ENCODE measurements at places on chromosomes 16 and 17.

DNA sequence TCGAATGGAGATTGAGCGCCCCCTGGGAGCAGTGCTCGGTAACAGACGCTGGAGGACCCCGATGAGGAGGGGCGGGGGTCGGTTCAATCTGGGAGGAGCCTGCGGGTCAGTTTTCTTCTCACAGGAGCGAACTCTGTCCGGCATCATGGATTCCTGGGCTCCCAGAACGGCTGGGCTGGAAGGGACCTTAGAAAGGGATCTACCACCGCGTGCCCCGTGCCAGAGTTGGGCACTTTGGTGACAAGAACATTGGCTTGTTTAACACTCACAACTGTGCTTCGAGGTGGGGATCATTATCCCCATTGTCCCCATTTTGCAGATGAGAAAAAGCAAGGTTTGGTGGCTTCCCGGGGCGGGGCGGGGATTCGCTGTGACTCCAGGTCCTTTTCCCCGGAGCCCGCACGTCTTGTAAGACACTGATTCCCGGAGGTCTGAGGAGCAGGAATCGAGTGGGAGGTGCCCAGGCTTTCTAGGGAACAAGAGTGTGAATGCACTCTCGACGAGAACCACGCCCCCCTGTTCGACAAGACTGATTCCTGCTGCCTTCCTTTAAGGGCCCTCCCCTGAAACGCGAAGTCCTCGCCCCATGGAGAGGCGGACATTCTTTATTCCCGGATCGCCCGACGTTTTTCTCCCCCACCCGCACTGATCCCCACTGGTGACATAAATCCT lies 1.5 kb upstream of the FBXL19 start:
- DNase-seq: peak; percentile 77

DNA sequence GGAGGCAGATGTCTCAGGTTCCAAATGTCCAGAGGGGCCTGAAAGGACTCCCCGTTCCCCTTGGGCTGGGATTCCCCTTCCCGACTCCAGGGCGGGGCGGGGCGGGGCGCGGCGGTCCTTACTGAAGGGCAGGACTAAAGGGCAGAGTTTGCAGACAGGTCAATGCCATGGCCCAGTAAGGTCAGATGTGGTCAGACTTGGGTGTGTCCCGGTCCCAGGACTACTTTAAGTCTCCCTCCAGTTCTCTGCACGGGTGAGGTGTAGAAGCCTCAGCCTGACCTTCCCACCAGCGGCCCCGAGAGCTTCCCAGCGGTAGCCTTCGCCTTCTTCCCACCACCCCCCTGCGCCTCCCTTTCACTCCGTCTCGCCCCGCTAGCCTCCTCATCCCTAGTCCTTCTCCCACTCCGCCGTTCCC lies 532 bp downstream of the KDM6B start:
- peak; percentile 41 for DNase-seq

GRCh38 chr17:1703063-1703462 lies 7.1 kb downstream of the TLCD2 start:
- no peak for DNase-seq

DNA sequence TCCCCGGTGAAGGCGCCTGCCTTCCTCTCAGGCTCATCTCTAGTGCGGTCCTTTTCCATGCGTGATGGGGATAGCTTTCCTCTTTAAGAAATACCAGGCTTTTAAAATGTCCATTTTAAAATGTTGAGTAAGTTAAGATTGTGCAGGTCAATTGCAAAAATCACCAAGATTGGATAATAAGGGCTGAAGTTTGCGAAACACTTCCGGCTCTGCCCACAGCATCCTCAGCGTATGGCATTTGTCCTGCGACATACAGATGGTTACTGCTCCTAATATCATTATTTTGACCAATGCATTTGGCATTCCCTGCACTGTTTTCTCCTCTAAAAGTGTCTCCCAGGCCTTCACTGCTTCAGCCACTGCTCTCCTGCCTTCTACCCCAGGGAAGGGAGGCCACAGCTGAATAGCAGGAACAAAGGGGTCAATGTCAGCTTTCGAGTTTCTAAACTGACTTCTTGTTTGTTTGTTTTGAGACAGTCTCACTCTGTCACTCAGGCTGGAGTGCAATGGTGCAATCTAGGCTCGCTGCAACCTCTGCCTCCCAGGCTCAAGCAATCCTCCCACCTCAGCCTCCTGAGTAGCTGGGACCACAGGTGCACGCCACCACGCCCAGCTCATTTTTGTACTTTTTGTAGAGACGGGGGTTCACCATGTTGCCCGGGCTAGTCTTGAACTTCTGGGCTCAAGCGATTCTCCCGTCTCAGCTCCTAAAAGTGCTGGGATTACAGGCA lies 91.9 kb downstream of the CRISPLD2 start:
- DNase-seq: no peak

GRCh38 chr16:12348733-12349704 lies 372.5 kb downstream of the SNX29 start:
- DNase-seq: no peak

DNA sequence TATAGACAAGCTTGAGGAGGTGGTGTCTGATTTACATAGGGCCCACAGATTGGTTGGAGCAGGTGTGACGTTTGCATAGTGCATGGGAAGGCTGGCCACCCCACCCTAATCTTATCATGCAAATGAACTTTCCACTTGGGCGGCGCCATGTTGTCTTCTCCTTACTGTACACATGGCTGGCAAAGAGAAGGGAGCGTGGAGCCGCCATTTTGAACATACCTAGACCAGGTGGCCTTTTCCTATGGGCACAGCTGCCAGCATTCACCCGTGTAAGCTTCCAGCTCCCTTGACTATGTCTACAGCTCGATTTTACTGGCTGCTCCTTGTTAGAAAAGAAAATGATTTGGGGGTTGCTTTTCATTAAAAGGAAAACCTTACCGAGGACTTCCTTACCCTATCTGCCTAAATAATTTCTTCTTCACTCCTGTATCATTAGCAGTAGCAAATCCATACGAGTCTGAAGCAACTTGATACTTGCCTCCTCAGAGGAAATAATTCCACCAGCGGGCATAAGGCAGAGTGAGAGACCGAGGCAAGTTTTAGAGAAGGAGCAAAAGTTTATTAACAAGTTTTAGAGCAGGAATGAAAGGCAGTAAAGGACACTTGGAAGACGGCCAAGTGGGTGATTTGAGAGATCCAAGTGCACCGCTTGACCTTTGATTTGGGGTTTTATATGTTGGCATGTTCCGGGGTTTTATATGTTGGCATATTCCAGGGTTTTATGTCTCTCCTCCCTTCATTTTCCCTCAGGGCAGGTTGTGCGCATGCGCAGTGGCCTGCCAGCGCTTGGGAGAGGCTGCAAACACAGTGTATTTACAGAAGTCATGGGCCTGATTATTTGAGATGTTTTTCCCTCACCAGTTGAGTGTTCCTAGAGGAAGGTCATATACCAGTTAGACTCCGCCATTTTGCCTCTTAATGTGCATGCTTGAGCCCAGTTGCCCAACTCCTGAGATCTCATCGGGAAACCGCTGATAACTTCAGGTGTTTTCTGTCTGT lies 65.7 kb downstream of the MARF1 start:
- no peak for DNase-seq

DNA sequence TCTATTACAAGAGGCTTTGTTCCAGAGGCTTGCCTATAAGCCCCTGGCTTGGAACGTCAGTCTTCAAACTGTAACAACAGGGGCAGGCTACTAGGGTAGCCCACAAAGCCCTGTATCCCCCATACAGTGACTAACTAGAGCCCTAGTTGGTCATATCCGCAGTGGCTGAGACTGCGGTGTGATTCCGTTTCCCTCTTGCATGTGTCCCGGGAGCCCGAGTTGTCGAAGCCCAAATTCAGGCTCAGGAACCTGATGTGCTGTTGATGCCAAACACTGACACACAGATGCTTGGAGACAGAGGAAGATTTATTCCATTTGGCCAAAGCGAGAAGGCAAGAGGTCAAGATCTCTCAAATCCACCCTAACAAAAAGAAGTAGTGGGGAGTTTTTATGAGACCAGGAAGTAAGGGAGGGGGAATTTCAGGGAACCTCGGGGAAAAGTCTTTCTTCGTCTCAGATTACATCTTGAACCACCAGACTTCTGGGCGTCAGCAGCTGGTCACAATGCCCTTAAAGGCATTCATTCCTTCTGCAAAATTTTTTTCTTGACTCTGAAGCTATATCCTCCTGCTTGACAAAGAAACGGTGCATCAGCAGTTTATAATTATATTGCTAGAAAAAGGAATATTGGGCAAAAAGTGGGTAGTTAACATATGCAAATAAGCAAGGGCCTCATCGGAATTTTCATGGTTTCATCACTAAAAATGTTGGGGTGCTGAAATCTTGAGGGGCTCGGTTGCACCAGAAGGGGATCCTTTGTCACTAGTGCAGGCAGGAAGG lies 879 bp downstream of the SLFN5 start:
- DNase-seq: peak; percentile 41

DNA sequence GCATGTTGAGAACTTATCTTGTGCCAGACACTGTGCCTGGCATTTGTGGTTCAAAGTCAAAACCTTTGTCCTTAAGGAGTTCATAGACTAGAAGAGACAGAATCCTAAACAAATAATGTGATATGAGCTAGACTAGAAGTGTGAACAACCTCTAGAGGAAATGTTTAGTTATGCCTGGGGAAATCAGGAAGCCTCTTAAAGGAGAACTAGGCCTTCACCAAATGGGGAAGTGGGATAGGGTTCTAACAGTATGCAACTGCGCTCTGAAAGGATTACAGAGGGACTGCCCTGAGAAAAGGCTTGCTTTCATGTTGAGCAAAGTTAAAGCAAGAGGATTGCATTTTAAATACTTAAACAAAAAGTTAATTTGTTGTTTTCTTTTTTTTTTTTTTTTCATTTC lies 4.9 kb downstream of the RUNDC1 start:
- no peak for DNase-seq

DNA sequence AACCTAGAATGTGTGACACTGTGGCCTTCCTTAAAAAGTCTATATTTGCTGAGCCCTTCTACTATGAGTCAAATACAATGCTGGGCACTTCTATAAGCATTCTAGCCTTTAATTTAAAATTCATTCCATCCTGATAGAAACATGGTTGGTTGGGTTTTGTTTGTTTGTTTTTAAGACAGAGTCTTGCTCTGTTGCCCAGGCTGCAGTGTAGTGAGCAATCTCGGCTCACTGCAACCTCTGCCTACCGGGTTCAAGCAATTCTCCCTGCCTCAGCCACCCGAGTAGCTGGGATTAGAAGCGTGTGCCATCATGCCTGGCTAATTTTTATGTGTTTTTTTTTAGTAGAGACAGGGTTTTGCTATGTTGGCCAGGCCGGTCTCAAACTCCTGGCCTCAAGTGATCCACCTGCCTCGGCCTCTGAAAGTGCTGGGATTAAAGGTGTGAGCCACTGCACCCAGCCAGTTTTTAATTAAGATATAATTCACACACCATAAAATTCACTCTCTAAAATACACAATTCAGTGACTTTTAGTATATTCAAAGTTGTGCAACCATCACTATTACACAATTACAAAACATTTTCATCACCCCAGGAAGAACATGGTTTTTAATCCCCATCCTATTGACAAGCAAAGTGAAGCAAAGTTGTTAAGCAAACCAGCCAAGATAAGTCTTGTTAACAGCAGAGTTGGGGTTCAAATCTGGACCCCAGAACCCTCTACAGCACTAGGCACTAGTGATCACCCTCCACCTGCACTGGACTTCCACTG lies 42.8 kb downstream of the CMTM4 start:
- DNase-seq: no peak

DNA sequence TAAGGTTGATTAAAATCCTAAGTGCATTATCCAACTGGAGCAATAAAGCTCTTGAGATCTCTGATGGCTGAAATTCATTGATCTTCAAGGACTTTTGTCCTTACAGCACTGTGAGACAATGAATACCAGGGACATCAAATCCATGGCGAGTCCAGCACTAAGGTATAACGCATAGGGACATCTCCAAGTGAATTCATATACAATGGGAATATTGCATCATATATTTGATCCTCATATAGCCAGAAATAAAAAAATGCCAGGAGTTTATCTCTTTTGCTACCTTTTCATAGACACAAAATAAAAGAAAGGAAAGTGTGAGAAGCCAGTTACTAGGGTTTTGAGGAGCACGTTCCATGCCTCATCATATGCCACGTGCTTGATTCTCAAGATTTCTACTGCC lies 112.5 kb upstream of the CDH13 start:
- no peak for DNase-seq

DNA sequence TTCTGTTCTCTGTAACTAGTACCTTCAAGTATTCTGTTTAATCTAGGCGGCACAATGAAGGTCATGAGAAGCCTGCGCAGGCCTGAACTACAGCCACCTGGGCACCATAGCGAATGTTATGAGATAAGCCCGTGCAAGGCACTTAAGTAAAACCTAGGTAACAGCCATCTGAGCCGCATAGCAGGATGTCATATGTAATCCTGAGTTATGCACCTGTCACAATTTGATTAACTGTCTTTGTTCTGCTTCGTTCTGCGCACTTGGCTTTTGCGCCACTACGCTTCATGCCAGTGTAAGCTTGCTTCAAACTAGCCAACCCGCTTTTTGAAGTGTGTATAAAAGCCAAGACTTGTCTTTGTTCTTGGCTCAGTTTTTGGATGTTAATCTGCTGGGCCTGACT lies 449.8 kb downstream of the KCNJ18 start:
- no peak for DNase-seq

GRCh38 chr17:45335721-45336120 lies 18.9 kb upstream of the MAP3K14 start:
- no peak for DNase-seq

DNA sequence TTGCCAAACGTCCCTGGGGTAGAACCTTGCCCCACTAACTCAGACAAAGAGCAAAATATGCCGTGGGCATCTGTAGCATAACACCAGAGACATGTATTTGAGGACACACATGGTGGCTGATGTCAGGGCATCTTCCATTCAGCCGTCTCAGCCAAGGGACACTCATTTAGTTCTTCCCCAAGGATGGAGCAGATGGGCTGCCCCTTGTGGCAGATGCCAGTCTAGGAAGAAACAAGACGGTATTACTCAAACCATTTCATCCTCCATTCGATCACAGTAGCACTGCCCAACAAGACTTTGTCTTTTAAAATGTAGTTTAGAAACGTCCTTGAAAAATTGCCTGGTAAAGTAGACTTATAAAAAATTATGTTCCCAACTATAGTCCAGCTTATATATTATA lies 937.6 kb upstream of the EEF2KMT start:
- no peak for DNase-seq

GRCh38 chr16:87826798-87827587 lies 42.3 kb downstream of the SLC7A5 start:
- DNase-seq: no peak

DNA sequence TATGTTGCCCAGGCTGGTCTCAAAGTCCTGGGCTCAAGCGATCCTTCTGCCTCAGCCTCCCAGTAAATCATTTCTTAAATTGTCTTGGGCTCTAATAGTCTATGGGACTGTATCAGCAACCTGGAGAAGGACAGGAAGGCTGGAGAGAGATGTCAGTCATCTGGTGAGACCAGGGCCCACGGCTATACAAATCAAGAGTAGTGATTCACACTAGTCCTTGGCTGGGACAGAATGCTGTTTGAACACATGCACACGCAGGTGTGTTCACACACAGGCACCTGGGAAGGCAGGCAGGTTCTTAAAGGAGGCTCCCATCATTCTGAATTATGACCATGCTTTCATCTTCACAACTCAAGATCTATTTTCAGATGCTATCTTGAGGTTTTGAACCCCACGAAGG lies 14.1 kb downstream of the NQO1 start:
- no peak for DNase-seq

DNA sequence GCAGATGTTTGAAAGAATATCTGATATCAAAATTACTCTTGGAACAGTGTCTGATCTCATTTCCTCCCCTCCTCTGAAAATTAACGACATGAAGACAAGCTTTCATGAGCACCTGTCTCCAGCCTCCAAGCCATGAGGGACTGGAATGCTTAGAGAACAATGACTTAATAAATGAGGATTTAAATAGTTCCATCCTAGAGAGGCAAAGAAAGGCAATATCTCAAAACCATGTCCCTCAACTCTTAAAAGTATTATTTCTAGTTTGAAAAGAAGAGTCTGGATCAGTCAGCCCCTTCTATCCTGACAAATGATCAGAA lies 137.5 kb downstream of the ANKFN1 start:
- DNase-seq: no peak

All from activated CD4-positive, alpha-beta T cell treated with anti-CD3 and anti-CD28 coated beads for 1 hour (primary cell).